Stimulated activated CD4-positive, alpha-beta T cell treated with anti-CD3 and anti-CD28 coated beads, Interleukin-12 subunit alpha, Interleukin-12 subunit beta, amount 100 ng/mL, for 24 hours (primary cell): ENCODE measurements at places on chromosomes 7 and 10.

- DNase-seq: no peak
Observed at GRCh38 chr10:381805-382204, 246.6 kb downstream of the ZMYND11 start.

DNA sequence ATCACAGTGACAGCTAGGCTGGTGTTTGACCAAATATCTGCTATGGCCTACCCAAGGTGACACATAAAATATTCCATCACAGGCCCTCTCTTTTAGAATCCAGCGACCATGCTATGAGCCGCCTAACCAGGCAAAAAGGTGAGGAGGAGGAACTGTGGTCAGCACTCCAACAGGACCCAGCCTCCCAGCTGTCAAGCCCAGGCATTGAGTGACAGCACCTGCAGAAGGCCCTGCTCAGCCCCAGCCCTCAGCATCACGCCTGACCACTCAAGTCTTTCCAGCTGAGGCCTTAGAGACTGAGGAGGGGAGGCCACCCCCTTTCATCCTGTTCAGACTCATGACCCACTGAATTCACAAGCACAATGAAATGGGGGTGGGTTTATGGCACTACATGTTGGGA is 43.0 kb downstream of the CXCL12 start:
- DNase-seq: no peak

- no peak for DNase-seq
Observed at GRCh38 chr10:19906108-19906791, 90.0 kb downstream of the PLXDC2 start.

GRCh38 chr7:30741289-30741688 is 10.6 kb upstream of the INMT start:
- no peak for DNase-seq

DNA sequence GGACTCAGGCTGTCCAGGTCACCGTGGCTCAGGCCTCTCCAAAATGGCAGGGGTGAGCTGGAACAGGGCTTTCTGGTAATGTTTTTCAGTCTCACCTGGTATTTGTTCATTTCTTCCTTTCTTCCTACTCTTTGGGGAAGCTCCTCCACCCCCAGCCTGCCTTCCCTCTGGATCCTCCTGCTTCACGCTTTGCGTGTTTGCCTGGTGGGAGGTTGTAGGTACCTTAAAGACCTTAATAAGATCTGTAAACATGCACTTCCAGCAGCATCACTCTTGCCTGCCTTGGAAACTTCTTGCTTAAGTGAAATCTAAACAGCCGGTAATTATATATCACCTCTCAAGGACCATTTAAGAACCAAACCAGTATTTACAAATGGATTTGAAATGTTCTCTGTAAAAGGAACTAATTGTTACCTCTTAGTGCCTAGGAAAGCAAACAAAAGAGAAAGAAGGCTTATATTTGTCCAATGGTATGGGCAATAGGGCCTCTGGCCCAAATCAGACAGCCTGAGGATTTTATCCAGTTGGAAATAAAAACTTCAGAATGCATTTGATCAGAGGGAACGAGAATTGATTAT is 339.9 kb downstream of the CCSER2 start:
- no peak for DNase-seq

GRCh38 chr7:1530946-1531262 is 402 bp downstream of the MAFK start:
- no peak for DNase-seq

DNA sequence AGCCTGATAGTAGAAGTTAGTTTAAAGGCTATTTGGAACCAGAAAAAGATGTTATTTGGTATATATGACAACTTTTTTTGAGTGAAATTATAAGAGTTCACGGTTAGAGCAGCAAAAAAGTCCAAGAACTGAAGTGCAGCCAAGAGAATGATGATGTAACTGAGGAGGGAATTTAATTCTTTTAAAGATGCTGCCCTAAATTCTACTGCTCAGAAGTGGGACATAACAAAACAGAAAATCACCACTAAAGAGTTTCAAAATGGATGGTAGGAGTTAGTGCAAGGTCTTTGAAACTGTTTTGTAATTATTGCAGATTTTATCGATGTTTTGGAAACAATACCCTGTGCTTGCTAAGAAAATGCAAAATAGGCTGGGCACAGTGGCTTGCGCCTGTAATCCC is 6.5 kb downstream of the SAMD8 start:
- no peak for DNase-seq

DNA sequence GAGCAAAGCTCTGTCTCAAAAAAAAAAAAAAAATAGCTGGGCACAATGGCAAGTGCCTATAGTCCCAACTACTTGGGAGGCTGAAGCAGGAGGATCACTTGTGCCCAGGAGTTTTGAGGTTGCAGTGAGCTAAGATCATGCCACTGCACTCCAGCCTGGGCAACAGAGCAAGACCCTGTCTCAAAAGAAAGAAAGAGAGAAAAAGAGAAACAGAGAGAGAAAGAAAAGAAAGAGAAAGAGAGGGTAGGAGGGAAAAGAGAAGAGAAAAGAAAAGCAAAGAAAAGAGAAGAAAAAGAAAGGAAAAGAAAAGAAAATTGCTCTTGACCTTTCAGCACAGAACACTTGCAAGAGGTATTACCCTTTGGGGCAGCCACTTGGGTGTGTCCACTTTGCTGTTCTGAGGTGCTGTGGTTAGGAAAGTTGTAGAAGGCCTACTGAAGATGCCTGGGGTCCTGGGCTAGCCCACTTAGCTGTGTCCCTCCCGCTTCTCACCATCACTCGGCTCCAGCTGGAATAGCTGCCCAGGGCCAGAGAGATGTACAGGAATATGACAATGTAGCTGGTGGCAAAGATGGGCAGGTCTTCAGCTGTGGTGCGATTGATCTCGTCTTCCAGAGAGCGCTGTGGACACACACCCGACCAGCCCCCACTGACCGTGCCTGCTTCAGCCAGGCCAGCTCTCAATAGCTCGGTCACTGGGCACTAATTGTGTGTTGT is 5.6 kb downstream of the NPC1L1 start:
- DNase-seq: no peak
